ENCODE measurements at places on chromosomes 16 and 17.
A peak's percentile ranks its signal among the peaks of the same experiment; 100 is the strongest.

- peak; percentile 83 for DNase-seq
Observed at GRCh38 chr17:71405101-71405500, 715.7 kb upstream of the SOX9 start.

DNA sequence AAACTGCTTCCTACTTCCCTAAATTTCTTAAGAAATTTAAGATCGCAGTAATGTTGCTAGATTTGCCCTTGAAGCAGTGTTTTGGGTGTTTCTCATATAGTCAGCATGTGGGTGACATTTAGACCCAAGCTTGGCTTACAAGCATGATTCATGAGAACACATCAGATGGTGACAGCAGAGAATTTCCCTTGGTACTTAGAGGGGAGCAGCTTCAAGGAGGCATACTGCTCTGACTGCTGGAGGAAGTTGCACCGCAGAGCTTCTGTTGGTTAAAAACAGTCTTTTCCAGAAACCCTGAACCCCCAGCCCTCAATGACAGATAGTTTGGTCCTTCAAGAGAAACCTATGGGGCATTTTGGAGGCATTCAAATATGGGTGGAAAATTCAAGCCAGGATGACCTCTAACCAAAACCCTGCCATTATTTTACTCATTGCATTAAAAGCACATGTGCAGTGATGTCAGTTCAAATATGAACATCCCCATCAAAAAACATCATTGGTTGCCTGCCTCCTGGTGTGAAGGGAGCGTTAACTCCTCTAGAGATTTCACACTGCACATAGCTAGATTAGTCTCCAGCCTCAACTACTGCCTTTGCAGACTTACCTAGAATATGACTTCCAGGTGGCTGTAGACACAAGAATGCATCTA is 201.5 kb upstream of the CACNG5 start:
- no peak for DNase-seq

- no peak for DNase-seq
Observed at GRCh38 chr16:6558126-6558525, 774.5 kb upstream of the RBFOX1 start.

- no peak for DNase-seq
Observed at GRCh38 chr17:57468932-57469775, 212.8 kb downstream of the MSI2 start.

GRCh38 chr17:77378318-77379064 is 237.7 kb downstream of the SEC14L1 start:
- no peak for DNase-seq

- no peak for DNase-seq
Observed at GRCh38 chr17:73617501-73617900, 26.7 kb downstream of the SDK2 start.

- no peak for DNase-seq
Observed at GRCh38 chr17:60079401-60080243, 901 bp upstream of the HEATR6 start.

GRCh38 chr17:859824-860195 is 77.7 kb downstream of the MRM3 start:
- DNase-seq: no peak

DNA sequence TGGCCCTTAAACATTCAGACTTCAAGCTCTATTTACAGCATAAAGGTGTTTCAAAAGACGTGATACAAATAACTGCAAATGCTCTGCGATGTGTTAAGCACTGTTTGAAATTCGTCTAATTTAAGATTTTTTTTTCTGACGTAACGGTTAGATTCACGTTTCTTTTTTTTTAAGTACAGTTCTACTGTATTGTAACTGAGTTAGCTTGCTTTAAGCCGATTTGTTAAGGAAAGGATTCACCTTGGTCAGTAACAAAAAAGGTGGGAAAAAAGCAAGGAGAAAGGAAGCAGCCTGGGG is 681 bp upstream of the MAPT start:
- DNase-seq: no peak

DNA sequence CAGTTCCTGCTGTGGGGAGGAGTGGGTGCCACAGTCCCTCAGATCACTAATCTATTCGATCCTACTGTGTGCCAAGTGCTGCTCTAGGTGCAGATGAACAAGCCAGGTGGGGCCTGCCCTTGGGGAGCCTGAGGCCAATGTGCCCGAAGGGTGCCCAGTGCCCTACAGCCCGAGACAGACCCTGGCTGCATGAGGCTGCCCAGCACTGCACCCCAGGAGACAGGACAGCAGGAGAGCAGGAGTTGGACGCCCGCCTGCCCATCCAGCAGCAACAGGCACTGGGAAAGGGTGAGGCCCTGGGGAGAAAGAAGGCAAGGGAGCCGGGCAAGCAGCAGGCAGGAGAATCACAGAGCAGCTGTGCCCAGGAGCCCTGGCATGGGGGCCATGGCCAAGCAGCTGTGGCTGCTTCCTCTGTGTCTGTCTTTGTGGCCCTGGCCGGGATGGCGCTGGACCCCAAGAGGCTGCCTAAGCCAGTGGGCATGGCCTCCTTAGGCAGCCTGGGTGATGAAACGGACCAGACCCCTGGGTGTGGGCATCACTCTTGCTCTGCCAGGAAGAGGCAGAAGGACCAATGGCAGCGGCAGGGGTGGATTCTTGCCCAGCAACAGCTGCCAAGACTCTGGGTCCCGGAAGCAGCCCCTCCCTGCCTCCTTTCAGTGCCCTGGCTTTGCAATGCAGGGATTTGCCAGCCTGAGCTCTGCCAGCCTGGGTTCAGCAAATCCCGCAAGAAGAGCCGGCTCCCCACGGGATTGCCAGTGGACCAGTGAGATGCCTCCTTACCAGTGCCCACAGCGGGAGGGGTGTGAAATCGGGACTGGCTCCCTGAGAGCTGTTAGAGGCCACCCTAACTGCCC is 179.6 kb upstream of the TNRC6C start:
- DNase-seq: no peak

GRCh38 chr17:2222901-2223616 is 80.5 kb downstream of the SMG6 start:
- DNase-seq: no peak

DNA sequence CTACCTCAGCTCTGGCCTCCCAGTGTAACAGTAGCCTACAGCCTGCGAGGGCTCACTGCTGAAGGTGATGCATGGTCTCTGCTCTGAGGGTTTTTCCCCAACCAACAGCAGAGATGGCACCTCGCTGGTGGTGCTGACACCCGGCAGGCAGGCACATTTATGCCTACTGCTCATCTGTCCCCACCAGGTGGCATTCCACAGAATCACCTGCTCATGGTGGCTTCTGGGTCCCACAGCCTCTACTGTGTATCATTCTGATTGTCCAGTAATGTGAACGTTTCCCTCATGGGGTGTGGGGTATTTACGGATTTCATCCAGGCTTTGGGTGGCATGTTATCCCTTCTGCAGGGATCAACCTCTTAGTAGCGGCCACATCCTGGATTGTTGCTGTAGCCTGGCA is 331.5 kb downstream of the SNX29 start:
- DNase-seq: no peak

DNA sequence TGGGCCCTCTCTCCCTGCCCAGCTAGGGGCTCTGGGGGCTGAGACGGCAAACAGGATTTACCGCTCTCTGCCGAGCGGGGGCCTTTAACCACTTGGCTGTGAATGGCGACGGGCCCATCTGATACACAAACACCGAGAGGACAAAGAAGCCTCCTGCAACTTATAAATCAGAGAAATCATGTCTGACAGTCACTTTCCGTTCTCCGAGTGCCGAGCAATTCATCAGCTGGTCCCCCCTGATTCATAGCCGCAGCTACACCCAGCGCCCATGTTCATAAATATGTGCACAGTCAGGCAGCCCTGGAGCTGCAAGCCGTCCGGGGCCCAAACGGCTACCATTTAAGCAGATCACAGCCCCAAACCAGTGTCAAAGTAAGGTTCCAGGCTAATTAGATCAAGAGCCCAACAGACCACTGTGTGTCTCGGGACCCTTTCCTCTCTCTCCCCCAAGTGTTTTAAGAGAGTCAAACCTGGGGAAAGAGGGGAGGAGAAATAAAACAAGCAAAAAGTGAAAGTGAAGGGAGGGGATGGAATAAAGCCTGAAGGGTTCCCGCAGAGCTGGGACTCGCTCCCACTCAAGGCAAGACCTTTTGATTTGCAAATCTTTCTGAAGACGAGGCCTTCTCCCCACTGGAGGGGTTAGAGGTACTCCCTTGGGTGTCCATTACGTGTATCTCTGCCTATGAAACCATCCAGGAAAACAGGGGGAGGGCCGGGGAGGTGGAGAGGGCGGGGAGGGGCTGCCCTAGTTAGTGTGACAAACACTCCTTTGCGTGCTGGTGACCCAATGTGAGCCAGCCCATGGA is 154.7 kb downstream of the C16orf78 start:
- DNase-seq: no peak

DNA sequence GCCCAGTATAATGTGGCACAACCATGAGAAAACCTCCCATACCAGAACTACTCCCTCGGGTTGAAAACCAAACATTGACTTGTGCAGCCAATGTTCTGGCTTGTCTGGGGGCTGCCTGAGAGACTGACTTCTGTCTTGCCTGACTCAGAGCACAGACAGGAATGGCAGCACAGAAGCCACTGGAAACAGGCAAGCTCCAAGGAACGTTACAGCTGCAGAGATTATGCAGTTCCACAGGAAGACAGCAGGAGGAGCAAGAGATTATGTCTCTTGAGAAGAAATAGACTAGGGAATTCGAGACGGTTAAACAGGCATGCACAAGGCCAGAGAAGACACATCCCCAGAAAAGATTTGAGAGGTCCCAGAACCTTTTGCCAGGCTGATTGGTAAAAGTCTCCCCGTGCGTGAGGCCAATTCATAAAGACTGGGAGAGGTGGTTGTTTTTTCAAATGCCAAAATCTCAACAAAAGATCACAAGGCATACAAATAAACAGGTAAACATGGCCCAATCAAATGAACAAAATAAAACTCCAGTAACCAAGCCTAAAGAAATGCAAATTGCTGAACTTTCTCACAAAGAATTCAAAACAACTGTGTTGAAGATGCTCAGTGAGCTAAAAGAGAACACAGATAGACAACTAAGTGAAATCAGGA is 90.6 kb upstream of the CDH5 start:
- DNase-seq: peak; percentile 93

DNA sequence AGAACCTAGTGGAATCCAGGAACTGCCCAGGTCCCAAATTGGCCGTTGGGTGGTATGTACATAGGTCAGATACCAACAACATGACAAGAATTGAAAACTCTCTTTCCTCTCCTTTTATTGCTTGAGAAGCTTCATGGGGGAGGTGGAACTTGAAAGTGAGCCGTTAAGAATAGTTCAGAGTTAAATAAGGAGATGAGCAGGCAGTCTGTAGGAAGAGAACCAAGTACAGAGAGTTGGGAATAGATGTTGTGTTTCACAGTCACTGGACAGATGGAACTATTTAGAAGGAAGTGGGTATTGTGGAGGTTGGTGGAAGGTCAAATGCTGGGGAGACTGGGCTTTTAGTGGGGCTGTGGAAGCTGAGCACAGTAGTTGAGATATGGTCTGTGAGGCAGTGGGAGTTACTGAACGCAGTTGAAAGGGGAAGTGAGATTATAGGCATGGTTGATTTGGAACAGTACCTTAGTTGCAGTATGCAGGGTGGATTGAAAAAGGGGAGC is 26.4 kb downstream of the ARHGAP44 start:
- DNase-seq: no peak

DNA sequence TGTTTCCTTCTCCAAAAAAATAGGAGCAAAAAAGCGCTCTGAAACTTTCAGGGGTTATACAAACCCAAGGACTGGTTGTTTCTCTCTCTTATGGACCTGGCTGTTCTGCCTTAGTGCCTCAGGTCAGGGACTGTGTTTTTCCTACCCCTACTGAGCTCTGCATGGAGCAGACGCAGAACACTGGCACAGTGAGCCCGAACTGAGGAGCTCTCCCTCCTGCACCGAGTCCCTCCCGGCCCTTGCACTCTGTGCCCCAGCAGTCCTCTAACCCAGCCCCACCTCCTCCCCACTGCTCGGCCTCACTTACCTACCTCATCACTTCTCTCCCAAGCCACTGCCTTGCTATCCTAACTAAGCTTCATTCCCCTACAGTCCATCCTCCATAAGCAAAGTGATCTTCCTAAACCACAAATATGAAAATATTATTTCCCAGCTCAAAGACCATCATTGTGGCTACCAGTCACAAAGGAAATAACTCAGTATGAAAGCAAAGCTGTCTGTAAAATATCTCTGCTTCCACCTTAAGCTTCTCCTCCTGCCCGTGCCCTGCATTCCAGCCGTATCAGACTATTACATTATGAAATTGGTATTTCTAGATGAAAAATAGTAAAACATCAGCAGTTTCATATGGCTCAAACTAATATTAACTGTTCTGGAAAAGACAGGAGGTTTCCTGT is 13.6 kb downstream of the MEIOB start:
- DNase-seq: no peak

DNA sequence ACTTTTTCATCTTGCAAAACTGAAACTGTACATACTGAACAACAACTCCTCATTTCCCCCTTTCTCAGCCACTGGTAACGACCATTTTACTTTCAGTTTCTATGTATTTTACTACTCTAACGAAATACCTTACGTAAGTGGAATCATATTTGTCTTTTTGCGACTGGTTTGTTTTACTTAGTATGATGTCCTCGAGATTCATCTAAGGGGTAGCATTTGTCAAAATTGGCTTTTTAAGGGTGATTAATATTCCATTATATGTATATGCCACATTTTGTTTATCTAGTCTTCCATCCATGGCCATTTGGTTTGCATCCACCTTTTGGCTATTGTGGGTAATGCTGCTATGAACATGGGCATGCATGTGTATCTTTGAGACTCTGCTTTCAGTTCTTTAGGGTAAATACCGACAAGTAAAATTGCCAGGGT is 10.4 kb downstream of the KPNB1 start:
- DNase-seq: no peak

GRCh38 chr17:31674717-31675349 is 184.2 kb downstream of the COPRS start:
- peak; percentile 57 for DNase-seq

DNA sequence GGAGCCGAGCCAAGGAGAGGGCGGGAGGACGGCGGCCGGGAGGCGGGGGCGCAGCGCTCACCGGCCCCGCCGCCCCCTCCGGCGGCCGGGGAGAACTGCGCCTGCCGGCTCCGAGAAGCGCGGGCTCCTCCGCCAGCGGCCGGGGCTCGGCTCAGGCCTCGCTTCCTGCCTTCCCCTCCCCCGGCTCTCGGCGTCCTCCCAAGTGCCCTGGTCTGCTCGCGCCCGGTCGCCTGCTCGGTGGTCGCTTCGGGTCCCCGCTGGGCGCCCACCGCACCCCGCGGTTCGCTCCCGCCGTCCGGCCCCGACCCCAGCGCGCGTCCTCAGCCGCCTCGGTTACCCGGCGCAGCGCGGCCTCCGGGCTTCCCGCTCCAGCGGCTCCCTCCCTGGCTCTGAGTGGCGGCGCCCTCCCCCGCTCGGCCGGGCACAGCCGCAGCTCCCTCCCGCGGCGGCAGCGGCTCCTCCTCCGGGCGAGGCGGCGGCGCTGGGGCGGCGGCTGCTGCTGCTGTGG is 313 bp downstream of the UBTF start:
- peak; percentile 82 for DNase-seq

DNA sequence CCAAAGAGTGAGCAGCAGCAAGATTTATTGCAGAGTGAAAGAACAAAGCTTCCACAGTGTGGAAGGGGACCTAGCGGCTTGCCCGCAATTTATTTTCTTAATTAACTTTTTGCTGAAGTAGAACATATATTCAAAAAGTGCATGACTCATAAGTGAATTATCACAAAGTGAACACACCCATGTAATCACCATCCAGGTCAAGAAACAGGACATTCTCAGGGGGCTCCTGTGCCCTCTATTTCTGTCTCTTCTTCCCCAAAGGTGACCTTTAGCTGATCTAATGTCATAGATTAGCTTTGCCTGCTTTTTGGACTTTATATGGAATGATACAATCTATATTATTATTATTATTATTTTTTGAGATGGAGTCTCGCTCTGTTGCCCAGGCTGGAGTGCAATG is 19.9 kb downstream of the ERAL1 start:
- DNase-seq: no peak

- peak; percentile 52 for DNase-seq
Observed at GRCh38 chr17:15740570-15741120, 8.6 kb downstream of the TBC1D26 start.
